ENCODE measurements at places on chromosomes 6 and 20. TPM values are rescaled to one million over a fixed set of nuclear protein-coding genes. Genes with fewer than 3 reads are reported as not detected.

DNA sequence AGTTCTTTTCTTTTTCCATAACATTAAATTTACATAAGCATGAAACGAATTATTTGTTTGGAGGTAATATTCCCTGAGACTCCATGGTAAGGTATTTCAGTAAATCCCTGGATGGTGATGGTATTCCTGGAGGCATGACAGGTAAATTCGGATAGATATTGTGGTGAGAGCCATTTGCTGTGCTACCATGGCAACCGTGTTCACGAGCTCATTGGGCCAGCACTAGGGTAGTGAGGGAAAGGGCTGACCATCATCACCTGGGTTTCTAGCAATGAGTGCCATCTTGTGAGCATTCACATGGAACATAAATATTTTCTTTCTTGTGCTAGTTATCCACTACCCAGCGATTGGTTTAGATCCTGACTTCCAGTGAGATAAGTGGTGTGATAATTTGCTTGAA, 51.9 kb upstream of the GNRH2 start:
- no peak for DNase-seq

The CCR6 gene
- total RNA-seq = not detected

The SOX4 gene
- 5.7 TPM for total RNA-seq

DNA sequence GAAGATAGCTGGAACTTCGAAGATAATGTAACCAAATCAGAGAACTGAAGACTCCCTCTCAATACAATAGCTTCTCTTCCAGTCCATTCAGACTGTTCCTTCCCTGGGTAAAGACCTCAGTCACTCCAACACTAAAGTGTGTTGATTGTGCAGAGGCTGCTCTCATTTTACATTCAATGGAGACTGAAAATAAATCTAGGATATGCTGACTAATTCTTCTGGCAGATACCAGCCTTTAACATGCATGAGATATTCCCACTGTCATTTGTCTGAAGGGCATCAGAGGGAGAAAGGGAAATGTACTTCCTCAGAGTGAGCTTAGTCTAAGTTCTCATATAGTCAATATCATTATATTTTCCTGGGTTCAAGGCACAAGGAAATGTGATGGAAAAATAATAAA, 166.4 kb upstream of the IRAK1BP1 start:
- DNase-seq = no peak

DNA sequence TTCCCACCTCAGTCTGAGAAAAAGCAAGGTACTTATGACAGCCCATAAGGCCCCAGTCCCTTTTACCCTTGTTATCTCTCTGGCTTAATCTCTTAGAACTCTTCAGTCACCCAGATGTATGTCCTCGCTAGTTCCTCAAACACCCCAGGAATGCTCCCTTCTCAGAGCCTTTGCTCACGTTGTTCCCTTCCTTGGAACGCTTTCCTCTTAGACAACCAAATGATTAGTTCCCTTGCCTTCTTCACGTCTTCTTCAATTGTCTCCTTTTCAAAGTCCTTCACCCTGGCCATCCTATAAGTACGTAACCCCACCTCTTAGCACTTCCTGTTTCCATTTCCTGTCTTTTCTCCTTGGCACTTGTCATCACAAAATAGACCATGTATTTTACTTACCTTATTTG, 1.1 kb upstream of the APOBEC2 start:
- DNase-seq = no peak

- no peak for DNase-seq
Measured at GRCh38 chr6:21159465-21159864, 434.1 kb upstream of the SOX4 start.

GRCh38 chr20:15098351-15098750, 760.9 kb upstream of the FLRT3 start:
- DNase-seq = no peak

- peak; percentile 69 for DNase-seq
Measured at GRCh38 chr6:111973118-111973761, 80.7 kb upstream of the CCN6 start.

- no peak for DNase-seq
Measured at GRCh38 chr6:98843271-98844243, 9.2 kb downstream of the POU3F2 start.

DNA sequence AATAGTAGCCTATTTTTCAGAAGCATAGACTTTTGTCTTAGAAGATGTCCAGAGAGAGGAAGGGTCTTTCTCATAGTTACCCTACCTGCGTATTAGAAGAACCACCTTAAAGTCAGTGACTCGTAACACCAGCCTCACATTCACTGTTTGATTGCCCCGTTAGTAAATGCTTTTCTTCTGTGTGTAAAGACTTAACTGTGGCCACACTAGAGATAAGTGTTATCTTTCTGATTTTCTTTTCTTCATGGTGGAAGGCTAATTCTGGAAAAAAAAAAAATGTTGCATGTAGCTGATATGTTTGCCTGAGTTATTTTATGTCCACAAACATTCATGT, 83.9 kb downstream of the SAMD3 start:
- DNase-seq = no peak

The TMEM217 gene
- 0.62 TPM for total RNA-seq

GRCh38 chr6:33822575-33823395, 19.0 kb upstream of the MLN start:
- no peak for DNase-seq

DNA sequence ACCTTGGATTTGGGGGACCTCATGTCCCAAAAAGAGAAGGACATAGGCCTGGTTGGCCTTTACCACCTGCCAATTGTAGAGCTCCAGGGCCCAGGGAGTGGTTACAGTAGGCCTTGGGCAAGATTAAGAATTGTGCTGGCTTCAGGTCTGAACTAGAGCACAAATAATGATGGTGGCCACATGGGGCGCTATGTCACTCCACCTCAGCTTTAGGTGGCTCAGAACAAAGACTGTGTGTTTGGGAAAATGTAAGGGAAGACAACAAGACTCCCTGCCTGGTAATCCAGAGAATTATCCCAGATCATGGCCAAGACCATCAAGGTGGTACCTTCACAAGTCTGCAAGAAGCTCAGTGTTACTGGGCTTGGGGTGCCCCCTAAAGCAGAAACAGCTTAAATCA, 224.9 kb upstream of the OPRM1 start:
- DNase-seq = no peak

DNA sequence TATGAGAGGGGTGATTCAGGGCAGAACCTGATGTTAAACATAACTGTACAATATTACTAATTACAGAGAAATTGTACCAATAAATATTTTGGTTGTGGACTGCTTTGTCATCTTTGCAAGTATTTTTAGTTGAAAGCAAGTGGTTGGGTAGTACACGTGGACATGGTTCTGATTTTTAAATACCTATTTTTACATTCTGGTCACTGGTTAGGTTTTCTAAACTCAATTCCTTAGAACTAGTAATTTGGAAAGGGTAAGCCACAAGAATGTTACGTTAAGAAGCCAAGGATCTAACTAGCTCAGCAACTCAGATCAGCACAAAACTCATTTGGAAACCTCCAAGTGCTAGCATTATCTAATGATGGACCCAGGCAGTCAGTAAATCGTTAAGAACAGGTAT, 2.7 kb downstream of the EPB41L2 start:
- no peak for DNase-seq

The MLIP gene
- total RNA-seq = 248 TPM

The TAB2 gene
- 45.6 TPM for total RNA-seq

- DNase-seq = peak; percentile 7
Measured at GRCh38 chr20:63080411-63080810, 73.6 kb upstream of the BHLHE23 start.

DNA sequence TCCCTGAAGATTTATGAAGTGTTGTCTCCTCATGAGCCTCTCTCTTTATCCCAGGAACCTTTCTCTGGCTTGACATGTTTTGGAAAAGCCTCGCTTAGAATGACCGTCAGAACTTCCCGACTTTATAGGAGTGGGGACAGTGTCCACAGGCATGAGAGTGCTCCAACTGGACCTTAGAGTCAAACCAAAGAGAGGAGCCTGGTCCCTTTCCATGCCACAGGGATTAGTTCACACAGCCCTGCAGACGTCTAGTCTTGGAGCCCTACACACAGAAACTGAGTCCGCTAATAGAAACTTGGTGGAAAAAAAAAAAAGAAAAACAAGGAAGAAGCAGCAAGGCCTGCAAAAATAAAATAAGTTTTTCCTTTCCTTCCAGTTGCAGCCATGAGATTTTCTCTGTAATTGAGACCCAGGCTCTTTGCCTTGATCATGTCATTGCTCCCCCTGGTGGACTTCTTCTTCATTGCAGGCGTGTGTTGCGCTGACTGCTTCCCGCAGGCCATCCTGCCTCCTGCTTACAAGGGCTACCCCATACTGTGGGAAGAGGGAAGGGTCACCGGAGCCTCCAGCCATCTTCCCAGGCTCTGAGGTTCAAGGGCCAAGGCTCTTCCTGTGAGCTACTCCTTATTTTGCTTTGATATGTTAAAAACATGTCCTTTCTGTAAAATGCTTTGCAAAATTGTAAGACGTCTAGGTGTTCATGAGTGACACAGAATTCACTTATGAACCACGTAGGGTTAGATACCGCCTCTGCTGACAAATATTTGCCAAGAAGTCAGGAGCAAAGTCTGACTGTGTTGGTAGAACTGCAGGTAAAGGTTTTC, 201.0 kb downstream of the UST start:
- peak; percentile 83 for DNase-seq

The CASS4 gene
- total RNA-seq = 0.80 TPM

The AAR2 gene
- 14.1 TPM for total RNA-seq

DNA sequence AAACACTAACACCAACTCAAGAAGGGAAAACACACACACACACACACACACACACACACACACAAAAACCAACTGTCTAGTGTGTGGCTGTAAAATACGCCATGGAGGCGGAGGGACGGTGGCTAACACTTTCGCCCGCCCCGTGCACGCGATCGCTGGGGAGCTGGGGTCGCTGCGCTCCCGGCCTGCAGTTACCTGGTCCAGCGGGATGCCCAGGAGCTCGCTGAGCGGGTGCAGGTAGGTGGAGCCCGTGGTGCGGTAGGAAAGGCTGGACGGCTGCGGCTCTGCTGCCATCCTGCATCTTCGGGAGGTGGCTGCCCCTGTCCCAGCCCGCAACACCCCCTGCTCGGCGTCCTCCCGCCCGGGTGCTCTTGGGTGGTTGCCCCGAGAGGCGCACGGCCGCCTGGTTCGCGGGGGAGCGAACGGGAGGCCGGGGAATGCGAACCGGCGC, 303 bp downstream of the MBOAT1 start:
- no peak for DNase-seq

DNA sequence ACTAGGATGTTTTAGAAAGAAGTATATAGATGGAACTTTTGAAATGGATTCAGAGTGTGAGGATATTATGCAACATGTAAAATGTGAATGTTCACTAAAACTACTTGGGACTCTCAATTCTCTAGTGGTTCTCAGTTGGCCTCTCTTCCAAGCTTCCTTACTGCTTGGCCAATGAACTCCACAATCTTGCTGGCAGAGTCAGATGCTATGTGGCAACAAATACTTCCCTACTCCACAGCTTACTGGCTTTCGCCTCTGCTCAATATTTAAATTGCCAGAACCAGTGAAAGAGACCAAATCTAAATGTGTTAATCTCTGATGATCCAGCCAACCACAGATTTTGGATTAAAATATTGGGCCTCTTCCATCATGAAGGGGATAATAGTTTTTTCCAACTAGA, 138.4 kb downstream of the HTR1B start:
- DNase-seq = no peak

DNA sequence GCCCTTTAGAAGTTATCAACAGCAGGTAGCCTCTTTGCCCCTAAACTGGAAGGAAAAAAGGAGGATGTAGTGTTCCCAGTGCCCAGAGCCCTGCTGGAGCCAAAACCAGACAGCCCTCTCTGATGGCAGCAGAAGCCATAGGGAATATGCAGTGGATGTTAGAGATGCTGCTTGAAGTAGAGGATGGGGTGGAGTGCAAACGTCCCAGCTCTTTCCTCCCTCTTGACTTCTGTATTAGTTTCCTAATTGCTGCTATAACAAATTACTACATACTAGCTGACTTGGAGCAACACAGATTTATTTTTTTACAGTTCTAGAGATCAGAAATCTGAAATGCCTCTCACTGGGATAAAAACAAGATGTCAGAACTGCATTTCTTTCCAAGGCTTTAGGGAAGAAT, 12.5 kb upstream of the CD2AP start:
- DNase-seq = no peak

DNA sequence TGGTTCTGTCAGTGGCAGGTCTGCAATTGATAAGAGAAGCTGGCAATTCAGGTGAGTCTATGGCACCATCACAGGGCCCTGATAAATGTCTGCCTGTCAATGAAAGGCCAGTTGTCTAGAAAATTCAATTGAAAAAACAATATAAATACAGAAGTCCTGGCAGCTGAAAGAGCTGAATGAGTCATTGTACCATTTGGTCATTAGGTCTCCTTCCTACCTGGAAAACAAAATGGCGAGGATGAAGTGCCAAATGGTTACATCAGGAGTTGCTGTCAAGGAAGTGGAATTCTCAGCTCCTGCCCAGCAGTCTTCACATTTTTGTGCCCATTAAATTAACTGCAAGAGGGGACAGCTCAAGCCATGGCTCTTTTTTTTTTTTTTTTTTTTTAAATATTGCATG, 37.7 kb downstream of the PEX7 start:
- no peak for DNase-seq

- no peak for DNase-seq
Measured at GRCh38 chr6:38320843-38321242, 318.9 kb downstream of the BTBD9 start.

The TOX2 gene
- total RNA-seq = 1.6 TPM

DNA sequence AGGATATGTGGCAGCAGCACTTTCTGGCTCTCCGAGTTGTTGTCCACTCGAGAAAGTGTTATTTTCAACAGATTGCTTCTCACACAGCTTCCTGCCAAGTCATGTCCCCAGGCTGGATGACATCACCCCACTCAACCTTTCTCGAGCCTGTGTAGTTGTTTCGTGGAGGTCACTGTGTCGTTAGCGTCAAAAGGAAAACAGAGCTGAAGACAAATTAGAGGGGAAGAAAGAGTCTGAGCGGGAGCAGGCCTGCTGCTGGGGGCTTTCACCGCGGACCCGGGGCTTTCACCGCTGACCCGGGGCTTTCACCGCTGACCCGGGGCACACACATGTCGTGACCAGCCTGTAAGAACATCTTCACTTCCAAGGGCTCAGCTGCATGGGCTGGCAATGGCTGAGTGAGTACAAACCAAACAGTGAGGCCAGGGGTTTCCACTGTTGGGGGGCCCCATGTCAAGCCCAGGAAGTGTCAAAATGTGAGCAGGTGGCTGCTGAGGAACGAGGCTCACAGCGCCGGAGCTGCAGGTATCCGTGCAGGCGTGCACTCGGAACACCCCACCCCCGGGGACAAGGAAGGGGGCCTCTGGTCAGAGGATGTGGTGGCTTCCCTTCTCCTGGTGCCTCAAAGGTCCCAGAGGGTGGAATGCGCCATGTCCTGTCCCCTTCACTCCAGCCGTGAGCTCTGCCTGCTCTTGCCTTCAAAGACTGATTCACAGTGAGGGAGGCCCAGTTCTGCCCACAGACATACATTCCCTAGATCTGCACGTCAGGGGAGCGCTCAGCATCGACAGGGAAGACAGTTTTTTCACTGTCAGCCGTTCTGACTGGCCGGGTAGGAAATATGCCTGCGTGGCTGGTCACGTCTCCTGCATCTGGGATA, 365.9 kb downstream of the TAF4 start:
- DNase-seq = no peak

The MSH5 gene
- 3.0 TPM for total RNA-seq

The TMX4 gene
- total RNA-seq = 170 TPM

- DNase-seq = no peak
Measured at GRCh38 chr20:51022227-51022802, 592 bp downstream of the KCNG1 start.

The DEFB124 gene
- 0.44 TPM for total RNA-seq

The MMP24 gene
- total RNA-seq = 0.85 TPM
